ENCODE measurements at places on chromosomes 1 and 21.

GRCh38 chr21:37787456-37787855 is 128.8 kb downstream of the KCNJ6 start:
- DNase-seq, result no peak

- DNase-seq, result no peak
Measured at GRCh38 chr1:91173346-91173890, 151.6 kb upstream of the ZNF644 start.

DNA sequence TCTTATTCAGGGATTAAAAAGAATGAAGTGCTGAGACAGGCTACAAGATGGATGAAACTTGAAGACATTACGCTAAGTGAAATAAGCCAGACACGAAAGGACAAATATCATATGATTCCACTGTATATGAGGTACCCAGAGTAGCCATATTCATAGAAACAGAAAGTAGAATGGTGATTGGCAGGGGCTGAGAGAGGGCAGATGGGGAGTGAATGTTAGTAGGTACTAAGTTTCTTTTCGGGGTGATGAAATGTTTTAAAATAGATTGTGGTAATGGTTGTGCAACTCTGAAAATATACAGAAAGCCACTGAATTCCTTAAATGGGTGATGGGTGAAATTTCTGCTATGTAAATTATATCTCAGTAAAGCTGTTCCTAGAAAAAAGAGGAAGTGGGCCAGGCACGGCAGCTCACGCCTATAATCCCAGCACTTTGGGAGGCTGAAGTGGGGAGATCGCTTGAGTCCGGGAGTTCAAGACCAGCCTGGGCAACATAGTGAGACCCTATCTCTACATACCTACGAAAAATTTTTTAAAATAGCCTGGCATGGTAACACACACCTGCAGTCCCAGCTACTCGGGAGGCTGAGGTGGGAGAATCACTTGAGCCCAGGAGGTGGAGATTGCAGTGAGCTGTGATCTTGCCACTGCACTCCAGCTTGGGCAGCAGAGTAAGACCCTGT is 15.9 kb downstream of the SLC27A3 start:
- no peak for DNase-seq

- DNase-seq, result no peak
Measured at GRCh38 chr1:157199421-157199755, 61.2 kb upstream of the ETV3 start.

DNA sequence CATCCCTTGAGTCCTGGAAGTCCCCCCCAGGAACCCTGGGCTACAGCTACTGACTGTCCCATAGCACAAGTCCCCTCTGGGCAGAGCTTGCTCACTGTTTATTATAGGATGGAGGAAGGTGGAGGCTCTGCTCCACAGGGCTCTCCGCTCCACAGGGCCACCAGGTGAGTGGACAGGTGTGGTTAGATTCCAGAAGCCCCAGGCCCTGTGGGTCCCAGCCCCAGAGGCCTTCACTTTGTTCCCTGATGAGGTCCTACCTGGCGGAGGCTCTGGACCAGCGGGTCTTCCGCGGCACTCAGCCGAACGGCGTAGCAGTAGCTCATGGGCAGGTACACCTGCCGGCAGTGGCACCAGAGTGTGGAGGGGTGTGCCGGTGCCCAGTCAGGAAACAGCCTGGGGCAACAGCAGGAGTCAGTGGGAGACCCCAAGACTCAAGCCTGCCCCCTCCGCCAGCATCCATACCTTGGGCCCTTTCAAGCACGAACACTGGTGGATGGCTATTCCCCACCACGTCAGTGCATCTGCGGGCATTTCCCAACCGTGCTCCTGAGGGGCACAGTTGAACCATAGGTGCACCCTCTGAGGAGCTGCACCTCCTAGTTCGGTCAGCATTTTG is 12.3 kb downstream of the LSS start:
- no peak for DNase-seq

DNA sequence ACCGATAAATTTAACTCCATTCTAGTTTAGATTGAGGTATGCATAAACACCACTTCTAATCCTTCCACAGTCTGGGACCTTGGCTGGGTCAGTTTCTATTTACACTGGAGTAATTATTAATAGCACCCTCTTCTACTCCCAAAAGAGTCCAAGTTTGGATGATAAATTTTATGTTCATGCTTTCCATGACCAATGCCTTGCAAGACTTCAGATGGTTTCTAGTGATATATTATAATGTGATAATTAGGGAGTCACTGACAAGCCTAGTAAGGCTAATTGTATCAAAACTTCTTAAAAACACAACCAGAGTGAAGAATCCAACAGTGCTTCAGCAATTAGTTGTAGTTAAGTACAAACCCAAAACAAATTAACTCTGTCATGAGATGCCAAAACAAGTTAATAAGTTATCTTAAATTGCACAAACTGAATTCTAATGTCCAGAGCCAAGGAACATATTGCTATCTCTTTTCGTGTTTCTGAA is 489.6 kb downstream of the TTLL7 start:
- no peak for DNase-seq

DNA sequence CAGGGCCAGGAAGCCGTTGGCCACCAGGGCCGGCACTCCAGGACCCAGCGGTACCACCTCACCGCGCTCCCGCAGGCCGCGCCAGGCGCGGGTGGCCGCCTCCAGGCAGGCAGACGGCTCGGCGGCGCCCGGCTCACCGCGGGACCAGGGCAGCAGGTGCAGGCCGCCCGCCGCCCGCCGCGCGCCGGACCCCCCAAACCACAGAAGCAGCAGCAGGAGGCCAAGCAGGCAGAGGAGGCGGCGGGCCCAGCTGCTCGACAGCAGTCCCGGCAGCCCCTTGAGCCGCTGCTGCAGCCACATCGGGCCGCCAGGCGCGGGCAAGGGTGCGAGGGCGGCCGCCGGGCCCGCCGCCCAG is 312 bp downstream of the KIAA2013 start:
- no peak for DNase-seq

DNA sequence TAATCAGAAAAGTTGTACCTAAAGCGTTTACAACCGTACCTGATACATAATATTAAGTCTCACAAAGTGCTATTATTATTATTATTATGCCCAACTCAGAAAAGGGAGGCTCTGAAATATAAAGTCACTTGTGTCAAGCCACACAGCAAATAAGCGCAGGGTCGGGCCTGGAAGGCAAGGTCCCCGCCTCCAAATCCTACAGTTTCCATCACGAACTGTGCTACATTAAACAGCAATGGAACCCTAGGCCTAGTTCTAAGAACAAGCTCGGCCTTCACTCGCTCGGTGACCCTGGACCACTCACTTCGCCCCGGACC is 549 bp downstream of the PARS2 start:
- peak; percentile 6 for DNase-seq

- no peak for DNase-seq
Measured at GRCh38 chr21:42220138-42220701, 1.3 kb downstream of the ABCG1 start.

- no peak for DNase-seq
Measured at GRCh38 chr21:32245971-32246370, 32.9 kb downstream of the MIS18A start.

DNA sequence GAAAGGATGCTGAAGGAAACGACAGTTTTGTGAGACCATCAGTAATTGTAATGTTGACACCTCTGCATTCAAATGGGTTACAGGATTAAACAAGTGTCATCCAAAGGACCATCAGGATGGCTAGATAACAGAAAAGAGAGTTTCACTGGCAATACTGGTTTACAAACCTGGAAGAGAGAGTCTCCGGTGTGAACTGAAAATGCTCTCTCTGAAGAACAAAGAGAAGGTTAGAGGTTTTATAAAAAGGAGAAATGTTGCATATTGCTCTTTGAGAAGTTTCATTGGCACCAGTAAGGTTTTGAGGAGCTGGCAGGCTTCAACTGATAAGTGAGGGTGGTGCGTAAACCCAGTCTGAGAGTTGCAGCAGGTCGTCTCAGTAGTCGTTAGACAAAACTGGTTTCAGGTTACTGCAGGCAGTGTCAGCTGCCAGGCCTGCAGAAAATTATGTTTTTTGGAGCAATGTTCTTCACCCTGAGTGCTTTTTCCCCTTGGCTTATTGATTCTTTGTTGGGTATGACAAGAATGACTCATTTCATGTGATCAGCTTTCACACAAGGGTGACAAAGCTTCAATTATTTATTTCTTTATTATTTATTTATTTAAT is 42.2 kb downstream of the KCNK1 start:
- peak; percentile 6 for DNase-seq

GRCh38 chr1:231688989-231689388 is 62.4 kb downstream of the DISC1 start:
- no peak for DNase-seq

DNA sequence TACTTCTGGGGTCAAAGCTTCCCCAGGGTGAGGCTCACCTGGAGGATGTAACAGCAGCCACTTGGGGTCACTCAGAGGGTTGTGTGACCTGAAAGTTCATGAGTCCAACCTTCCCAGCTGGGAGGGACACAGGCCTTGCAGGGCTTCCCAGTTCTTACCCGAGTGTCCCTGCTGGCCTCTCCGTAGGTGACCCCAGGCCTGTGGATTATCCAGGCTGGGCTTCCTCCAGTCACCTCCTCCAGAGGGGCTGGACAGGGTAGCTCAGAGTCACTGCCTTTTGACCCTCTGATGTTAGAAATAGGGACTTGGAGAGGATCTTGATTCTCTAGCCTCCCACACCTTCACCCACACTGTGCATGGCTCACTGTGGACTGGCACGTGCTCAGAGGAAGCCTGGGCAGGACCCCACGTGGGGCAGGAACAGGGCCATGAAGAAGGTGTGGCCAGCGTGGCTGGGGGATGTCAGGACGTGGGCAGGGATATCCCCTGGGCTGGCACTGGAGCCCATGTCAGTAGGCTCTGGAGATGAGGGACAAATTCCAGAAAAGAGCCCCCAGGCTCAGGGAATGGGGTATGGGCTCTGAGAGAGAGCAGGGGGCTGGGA is 131.8 kb downstream of the ACTL8 start:
- DNase-seq, result no peak

DNA sequence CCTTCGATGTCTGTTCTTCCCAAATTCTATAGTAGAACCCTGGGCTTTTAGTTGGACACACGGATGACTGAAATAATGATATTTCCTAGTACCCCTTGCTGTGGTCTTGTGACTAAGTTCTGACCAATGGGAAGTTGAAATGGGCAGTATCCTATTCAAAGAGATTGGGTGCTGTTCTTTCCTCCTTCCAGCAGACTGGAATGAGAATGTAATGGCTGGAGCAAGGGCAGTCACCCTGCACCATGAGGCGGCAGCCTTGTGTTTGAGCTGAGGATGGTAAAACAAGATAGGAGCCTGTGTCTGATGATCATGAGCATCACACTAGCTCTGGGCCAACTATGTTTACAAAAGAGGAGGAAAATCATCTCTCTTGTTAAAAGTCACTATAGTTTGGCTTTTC is 5.1 kb upstream of the SRM start:
- no peak for DNase-seq

DNA sequence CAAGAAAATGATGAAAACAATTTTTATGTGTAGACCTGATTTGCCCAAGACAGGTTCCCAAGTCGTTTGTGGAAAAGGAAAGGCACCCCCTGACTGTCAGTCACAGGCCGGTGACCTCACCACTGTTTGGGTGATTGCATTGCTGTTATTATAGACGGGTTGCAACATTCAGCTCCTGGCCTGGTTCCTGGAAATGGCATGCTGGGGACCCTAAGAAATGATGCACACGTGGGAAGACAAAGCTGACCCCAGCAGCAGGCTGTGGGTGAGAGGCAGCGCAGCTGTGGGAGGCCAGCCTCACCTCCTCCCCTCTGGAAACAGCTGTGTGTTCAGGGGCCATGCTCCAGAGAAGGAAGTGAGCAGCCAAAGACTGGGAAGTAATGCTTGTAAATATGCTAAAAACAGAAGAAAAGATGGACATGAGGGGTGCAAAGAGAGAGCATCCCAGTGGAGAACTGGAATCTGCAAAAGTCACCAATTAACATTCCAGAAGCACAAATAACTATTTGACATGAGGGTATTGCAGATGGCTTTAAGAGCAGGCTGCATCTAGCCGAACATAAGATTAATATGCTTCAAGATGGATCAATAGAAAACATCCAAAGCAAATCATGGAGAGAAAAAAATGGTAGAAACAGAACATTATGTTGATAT is 23.4 kb upstream of the ABCG1 start:
- no peak for DNase-seq

DNA sequence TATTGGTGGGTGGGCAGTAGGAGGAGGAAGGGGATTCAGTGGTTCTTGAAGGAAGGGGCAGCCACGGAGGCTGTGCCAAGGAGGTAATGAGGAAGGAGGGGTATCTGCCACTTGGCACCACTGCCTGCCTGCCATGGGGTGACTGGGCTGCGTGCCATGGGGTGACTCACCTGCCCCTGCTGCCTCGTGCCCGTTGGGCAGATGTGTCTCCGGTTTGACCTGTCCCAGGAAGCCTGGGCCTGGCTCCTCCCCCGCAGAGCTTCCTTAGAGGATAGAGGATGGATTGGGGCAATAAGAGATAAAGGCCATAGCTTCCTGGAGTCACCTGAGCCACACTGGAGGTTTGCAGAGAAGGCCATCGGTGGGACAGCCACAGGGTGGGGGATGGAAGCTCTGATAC is 1.7 kb downstream of the PADI3 start:
- DNase-seq, result no peak

DNA sequence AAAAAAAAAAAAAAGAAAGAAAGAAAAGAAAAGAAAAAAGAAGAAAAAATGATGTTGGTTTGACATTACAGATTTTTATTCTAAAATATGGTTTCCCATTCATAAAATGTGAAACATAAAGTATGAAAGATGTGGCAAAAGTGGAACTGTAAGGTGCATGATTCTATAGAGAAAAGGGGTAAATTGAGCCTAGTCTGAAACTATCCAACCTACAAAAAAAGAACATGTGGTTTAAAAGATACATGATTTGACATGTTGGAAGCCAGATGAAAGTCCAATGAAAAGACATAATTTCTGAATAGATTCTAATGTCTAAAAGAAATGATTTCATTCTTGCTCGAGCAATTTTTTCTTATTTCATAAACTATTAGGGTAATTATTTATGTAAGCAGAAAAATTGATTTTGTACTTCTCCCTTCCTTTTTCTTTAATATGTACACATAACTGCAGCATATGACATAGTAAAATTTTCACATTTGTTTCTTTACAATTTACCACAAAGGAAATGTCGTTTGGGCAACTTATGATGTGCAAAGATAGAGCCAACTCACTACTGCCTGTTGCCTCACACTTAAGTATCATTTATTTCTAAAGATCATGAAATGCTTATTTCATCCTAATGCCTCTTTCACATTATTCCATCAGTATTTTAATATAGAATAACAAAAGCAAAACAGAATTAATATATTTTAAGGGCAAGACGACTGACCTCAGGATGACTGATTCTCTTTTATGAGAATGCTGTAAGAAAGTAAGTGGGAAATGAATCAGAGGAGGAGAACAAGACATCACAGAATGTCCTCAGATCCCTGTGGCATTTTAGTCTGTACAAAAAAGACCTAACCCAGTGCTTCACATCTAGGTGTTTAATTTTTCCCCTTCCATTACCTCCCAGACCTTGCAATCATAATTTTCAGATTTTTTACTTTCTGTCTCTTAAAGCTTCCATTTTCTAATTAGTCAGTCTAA is 165.8 kb upstream of the HMCN1 start:
- no peak for DNase-seq

DNA sequence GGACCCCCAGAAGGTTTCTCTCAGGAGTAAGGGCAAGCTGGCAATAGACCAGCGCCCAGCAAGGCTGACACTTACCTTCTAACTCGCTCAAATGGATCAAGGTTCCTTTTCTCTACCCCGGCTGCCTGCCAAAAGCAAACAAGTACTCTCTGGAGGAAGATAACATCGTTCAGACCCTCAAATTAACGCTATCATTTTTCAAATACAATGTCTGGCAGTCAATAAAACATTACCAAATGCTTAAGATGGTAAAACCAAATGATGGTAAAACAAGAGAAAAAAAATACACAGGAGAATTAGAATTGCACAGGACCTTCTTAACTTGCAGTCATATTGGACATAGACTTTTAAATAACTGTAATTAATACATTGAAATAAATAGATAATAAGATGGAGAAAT is 148.1 kb downstream of the SPATA46 start:
- no peak for DNase-seq

GRCh38 chr1:212718499-212718898 is 18.9 kb upstream of the BATF3 start:
- DNase-seq, result no peak

All from hematopoietic multipotent progenitor cell treated with erythropoietin and hydrocortisone succinate and interleukin-3 and kit ligand, for 17 days (in vitro differentiated cells).